Hematopoietic multipotent progenitor cell treated with erythropoietin and hydrocortisone succinate and interleukin-3 and kit ligand, for 6 days (in vitro differentiated cells): ENCODE measurements at places on chromosomes 11 and 22.

- DNase-seq, result peak; percentile 86
These were observed 11.9 kb upstream of the MDK start for GRCh38 chr11:46369458-46370152.

GRCh38 chr11:20522536-20522935 lies 76.9 kb upstream of the SLC6A5 start:
- no peak for DNase-seq

DNA sequence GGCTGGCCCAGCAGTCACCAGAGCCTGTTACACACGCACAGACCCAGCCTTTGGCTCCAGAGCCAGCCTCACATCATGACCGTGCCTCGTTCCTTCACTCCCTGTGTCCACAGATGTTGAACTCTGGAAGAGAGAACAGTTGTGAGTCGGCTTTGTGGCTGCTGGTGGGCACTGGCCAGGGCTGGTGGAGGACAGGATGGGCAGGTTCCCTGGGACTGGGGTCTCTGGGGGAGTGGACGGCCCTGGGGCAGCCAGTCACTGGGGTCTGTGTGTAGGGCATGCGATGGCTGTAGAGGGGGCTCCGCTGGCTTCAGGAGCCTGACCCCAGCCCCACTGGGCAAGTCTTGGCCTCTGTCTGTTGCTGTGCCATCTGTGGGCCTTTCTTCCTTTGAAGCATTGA lies 1070.1 kb downstream of the BRD1 start:
- DNase-seq, result no peak

- peak; percentile 60 for DNase-seq
These were observed 116.4 kb downstream of the STIM1 start for GRCh38 chr11:3971756-3972404.

- DNase-seq, result no peak
These were observed 28.5 kb upstream of the CSNK2A3 start for GRCh38 chr11:11381471-11382105.

- DNase-seq, result peak; percentile 92
These were observed 8.0 kb downstream of the VSTM5 start for GRCh38 chr11:93842461-93842860.

DNA sequence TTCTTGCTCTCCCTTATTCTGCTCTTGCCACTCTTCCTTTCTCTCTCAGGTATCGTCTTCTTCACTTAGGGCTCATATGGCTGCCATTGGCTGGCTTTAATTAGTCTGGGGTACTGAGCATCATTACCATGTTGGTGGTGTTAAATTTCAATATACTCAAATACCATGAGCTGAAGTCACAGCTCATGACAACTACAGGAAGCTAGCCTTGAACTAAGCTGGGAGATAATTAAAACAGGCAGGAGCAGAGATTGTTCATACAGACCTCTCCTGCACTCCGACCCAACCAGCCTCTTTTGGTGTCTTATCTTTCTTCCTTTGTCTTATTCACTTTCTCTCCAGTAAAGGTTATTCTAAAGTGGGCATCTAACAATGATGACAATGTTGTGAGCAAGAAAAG lies 130.9 kb upstream of the BLID start:
- no peak for DNase-seq

GRCh38 chr11:117096201-117096991 lies 1.8 kb downstream of the SIK3 start:
- DNase-seq, result peak; percentile 59

DNA sequence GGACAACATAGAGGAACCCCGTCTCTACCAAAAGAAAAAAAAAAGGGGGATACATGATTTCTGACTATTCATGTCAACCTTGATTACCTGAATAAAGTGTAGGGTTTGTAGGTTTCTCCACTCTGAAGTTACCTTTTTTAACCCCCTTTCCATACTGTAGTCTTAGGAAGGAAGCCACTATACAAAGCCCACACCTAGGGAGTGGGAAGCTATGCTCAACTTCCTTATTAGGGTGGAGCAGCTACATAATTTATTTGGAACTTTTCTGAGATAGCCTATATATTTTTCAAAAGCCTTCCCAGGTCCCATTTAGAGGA lies 582 bp upstream of the ATP6V1E1 start:
- no peak for DNase-seq

DNA sequence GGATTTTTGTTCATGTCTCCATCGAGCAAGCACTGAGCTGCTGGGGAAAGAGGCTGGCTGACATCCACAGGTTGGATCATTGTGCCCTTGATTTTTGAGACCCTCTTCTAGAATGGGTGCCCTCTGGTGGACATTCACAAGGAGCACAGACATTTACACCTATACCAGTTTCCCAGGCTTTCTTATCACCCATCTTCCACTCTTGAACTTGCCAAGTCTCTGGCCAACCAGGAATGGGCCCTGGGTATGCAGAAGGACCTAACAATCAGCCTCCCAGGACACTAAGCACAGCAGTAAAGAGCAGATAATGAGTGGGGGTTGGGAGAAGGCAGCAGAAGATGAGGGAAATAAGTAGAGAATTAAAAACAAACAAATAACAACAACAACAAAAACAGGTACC lies 5.7 kb upstream of the INTS4 start:
- peak; percentile 88 for DNase-seq
